Activated CD8-positive, alpha-beta T cell treated with anti-CD3 and anti-CD28 coated beads for 36 hours (primary cell): ENCODE measurements at places on chromosomes 3 and 15.

GRCh38 chr3:5423076-5423475 lies 235.6 kb downstream of the EDEM1 start:
- no peak for DNase-seq

DNA sequence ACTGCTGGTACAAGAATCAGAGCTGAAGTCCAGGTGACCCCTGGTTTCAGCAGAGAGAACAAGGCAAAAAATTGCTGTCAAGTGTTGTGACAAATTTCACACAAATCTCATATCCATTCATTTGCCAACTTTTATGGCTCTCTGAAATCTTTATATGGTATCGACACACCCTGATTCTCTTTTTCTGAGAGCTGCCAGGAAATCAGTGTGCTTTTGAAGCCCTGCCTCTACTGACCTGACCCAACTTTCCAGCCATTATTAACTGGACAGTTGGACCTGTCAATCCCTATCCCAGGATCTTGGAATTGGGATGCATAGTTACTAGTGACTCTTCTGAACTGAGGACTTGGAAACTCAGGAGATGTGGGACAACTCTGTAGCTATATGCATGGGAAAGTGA lies 288.2 kb upstream of the GADL1 start:
- no peak for DNase-seq

GRCh38 chr3:193262707-193263106 lies 21.7 kb downstream of the PLAAT1 start:
- DNase-seq = no peak

- DNase-seq = no peak
Measured at GRCh38 chr3:78154521-78155186, 1114.8 kb downstream of the ROBO2 start.
